ENCODE measurements at places on chromosomes 13 and 19.
A peak's percentile ranks its signal among the peaks of the same experiment; 100 is the strongest.

DNA sequence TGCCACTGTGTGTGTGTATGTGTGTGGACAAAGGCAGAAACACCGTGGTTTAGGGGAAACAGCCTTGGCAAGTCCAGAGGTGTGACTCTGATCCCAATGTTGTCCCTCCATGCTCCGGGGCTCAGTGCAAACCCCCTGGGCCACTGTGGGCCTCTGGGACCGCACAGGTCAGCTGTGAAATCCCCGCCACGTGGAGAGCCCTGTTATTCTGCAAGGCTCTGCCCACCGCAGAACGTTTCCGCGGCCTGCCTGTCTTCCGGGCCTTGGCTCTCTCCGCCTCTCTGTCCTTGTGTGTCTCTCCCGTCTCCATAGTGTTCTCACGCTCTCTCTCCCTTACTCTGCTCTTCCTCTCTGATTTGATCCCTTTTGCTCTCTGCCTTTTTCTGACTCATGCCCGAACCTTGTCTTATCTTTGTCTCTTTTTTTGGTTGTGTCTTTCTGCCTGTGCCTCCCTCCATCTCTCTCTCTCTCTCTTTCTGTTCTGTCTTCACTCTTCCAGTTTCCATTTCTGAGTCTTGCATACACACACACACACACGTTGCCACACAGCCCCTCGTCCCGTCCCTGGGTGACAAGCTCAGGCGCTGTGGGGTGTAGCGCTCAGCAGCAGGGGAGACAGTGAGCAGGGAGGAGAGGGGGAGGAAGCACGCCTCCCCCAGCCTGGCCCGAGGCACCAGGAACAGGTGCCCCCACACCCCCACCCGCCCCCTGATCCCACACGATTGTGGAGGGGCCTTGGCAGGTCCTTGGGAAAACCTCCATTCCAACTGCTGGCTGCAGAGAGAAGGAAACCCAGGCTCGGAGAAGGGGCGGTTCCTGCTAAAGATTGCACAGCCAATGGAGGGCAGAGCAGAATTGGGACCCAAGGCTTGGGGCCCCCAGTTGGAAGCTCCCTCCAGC lies 3.0 kb downstream of the TTYH1 start:
- peak; percentile 42 for DNase-seq

- DNase-seq, result no peak
Observed at GRCh38 chr19:46213156-46213555, 16.4 kb upstream of the IGFL1 start.

- no peak for DNase-seq
Observed at GRCh38 chr13:103640606-103641005, 574.4 kb upstream of the SLC10A2 start.

DNA sequence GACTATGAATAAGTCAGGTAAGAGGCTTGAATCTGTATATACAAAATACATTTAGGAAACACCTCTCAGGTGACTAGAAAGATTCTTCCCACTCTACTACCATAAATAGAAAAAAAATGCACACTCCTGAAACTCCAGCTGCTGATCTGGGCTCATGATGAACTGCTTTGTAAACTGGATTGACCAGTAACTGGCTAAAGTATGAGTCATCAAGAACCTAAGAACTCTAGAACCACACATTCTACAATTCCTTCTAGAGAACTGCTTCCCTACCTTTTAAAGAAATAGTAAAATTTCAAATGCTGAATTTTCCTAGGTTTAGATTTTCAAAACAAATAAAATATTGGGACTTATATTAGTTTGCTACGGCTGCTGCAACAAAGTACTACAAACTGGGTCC lies 55.2 kb downstream of the ELF1 start:
- no peak for DNase-seq

GRCh38 chr13:112972258-112972657 lies 3.2 kb downstream of the MCF2L start:
- no peak for DNase-seq

DNA sequence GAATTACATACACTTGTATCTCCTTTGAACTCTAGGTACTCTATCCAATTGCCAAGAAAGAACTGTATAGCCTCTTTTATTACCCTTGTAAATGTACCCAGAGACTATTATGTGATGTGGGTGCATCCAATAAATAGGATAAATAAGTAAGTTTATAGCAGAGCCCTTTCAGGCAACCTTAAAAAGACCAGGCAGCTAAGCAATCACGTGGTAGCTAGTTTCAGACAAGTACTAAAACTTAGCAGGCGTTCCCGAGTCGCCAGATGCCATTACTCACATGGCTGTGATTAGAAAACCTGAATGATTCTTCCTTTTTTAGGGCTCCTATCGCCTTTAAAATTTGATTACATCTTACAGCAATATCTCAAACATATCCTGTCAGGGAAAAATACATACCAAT lies 1303.0 kb downstream of the EFNB2 start:
- no peak for DNase-seq

DNA sequence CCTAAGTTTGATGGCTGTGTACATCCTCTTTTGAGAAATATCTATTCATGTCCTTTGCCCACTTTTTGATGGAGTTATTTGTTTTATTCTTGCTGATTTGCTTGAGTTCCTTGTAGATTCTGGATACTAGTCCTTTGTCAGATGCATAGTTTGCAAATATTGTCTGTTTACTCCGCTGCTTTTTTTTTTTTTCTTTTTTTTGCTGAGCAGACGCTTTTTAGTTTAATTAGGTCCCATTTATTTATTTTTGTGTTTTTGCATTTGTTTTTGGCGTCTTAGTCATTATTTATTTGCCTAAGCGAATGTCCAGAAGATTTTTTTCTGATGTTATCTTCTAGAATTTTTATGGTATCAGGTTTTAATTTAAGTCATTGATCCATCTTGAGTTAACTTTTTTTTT lies 114.9 kb downstream of the GPC6 start:
- DNase-seq, result no peak

- DNase-seq, result no peak
Observed at GRCh38 chr19:31991984-31992655, 353.3 kb upstream of the ZNF507 start.

GRCh38 chr13:23411706-23412105 lies 21.8 kb downstream of the SACS start:
- DNase-seq, result no peak

DNA sequence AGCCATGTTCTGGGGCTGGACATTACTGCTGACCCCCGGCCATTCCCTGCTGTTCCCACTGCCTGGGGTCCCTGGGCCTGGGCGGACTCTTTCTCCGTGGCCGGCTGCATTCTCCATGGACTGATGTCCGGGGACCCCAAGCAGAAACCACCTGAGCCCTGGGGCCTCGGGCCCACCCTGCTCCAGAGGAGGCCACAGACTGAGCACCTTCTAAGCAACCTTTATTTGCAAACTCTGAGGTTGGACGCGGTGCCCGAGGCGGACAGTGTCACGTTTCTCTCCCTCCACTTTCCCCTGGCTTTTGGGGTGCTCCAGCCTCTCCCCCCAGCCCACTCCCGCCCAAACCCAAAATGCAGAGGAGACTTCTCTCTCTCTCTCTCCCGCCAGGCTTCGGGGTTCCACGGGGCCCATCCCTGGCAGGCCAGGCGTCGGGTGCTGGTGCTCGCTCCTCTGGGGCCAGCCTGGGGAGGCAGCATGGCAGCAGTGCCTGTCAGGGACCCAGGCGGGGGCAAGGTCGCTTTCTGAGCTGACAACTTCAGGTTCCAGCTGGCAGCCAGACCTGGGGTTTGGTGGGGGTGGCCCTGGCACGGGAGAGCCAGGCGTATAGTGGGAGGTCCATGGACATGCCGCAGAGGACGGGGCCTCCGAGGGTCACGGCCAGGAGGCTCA lies 2.3 kb upstream of the C19orf25 start:
- DNase-seq, result no peak

GRCh38 chr13:38804536-38804935 lies 117.7 kb downstream of the FREM2 start:
- DNase-seq, result no peak

DNA sequence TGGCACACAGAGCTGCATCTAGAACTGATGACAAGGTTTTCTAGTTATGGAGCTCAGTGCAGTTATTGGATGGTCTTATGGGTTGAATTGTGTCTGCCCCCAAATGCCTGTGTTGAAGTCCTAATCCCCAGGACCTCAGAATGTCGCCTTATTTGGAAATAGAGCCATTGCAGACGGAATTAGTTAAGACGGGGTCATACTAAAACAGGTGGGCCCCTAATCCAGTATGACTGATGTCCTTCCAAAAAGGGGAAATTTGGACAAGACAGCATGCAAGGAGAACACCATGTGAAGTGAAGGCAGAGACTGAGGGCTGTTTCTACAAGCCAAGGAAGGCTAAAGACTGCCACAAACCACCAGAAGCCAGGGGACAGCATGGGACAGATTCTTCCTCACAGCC lies 148.7 kb downstream of the KCTD12 start:
- DNase-seq, result no peak

DNA sequence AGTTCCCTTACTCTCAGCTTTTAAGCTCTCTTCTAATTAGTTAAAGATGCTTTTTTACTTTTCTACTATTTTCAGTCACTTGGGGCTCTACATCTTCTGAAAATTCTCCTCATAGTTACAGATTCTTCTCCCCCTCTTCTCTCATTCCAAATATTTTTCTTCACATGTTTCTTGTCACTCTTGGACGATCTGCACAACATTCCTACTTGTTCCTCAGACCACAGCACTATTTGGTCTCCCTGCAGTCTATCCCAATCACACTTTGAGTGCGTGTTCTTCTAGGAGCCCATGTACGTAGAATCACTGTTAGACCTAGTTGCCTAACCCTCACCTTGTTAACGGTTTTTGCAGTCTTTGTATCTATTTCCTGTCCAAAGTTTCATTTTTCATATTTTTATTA lies 222.5 kb upstream of the SPRY2 start:
- DNase-seq, result no peak

DNA sequence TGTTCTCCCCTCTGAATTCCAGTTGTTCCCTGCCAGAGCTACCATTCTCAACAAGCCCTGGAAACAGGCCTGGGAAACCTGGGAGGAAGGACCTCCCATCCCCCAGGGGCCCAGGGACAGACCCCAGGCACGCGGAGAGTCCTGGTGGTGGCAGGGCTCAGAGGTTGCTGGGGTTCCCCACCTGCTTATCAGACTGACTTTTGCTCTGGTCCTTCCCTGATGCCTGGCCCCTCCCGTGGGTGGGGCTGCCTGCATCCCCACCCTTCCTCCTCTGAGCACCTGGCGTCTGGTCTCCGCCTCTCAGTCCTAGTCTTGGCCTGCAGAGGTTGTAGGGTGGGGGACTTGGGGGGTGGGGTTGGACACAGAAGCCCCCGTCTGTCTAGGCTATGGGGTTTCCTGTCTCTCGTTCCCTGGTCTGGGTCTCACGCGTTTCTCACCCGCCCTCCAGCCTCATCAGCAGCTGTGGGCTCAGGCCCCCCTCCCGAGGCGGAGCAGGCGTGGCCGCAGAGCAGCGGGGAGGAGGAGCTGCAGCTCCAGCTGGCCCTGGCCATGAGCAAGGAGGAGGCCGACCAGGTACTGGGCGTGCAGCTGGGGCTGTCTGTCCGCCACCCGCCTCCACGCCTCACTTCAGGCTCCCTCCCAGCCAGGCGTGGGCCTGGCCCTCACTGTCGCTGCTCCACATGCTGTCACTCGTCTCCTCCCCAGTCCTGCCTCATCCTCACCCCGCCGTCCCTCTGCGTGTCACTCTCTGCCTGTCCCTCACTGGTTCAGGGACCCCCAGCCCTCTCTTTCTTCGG lies 13.6 kb downstream of the EPN1 start:
- DNase-seq, result no peak

- no peak for DNase-seq
Observed at GRCh38 chr13:45850027-45850613, 1.4 kb downstream of the SIAH3 start.

DNA sequence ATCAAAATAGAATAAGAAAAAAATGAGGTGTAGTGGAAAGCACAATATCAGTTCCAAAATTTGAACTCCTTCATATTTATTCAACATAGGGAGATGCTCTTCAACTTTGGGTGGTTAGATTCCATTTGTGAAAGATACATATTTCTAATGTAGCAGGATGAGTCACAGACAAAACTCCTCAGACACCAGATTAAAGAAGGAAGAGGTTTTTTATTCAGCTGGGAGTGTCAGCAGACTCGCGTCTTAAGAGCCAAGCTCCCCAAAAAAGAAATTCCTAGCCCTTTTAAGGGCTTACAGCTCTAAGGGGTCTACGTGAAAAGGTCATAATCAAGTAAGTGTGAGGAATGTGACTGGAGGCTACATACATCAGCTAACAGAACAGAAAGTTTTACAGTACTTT lies 6.8 kb upstream of the ZNF765 start:
- no peak for DNase-seq

- DNase-seq, result no peak
Observed at GRCh38 chr19:4604912-4605311, 34.4 kb upstream of the TNFAIP8L1 start.

All from hippocampal formation (tissue), 2 donors.